GM13977 (cell line): ENCODE measurements at places on chromosomes 3 and 15.

DNA sequence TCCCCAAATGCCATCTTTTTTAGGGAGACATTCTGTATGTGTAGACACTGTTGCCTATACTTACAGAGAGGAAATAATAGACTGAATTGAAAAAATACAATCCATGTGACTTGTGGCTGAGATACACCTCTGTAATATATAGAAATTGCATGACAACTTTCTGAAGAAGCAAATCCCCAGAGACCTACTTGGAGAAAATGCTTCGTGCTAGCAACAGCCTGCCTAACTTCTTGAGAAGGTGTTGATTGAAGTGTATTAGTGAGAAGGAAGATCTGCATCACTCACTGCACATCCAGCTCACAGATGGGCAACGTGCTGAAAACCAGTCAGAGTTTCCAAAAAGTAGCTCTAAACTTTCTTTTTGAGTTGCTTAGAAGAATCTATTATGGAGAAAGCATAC, 404.1 kb downstream of the EPHB1 start:
- no peak for DNase-seq

DNA sequence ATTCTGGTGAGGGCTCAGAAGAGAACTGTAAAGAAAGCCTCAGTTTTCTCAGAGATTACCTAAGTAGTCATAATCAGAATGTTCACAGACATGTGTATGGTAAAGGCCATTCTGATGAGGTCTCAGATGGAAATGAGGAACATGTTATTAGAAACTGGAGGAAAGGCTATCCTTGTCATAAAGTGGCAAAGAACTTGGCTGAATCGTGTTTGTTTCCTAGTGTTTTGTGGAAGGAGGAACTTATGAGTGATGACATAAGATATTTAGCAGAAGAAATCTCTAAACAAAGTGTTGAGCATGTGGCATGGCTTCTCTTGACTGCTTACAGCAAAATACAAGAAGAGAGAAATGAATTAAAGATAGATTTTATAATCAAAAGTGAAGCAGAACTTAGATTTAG, 12.8 kb upstream of the KLHL40 start:
- DNase-seq = no peak

DNA sequence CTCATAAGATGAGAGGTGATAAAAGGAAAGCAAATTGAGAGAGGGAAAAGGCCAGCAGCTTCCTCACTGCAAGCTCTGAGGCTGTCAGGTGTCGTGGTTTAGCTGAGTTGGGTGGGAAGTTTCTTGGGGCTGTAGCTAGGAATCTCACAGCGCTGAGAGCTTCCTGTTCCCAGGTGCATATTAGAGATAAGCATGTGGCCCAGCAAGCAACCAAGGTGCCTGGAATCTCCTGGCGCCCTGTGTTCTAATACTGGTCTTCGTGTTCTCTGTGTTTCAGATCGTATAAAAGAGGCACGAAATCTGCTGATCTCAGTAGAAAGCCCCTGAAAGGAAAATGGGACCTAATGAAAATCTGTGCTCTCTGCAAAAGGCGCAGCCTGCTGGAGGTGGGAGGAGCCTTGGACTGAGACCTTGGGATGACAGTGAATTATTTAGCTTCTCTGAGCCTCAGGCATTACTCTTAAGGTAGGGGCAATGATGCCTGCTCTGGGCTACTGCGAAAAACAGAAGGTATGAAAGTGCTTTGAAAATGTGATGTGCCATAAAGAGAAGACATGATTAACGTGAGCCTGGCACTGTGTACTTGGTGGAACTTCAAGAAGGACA, 499.9 kb downstream of the TBL1XR1 start:
- DNase-seq = no peak

DNA sequence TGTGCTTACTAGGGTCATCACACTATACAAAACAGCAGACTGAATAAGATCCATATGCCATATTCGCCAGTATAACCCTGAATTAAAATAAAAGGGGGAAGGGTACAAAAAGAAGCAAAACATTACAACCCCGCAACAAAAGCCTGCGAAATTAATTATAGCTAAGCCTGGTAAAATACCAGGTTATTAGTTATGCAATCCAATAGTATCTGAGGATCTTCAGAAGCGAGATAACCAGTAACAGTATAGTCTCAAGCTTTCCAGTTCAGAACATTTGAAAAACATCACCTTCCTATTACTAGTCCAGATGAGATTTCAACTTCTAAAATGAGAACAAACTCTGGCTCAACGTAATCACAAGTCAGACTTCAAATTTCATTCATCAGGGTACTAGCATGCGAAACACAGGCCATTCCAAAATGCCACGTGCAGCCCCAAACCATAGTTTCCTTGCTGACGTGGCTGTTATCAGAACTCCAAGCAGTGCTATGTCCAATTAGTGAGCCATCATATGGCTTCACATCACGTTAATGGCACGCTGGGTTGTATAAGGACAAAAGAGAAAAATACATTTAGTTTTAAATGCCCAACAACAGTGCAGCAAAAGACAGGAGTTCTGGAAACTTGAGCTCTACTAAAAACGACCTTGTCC, 1.1 kb downstream of the SSR3 start:
- DNase-seq = no peak

DNA sequence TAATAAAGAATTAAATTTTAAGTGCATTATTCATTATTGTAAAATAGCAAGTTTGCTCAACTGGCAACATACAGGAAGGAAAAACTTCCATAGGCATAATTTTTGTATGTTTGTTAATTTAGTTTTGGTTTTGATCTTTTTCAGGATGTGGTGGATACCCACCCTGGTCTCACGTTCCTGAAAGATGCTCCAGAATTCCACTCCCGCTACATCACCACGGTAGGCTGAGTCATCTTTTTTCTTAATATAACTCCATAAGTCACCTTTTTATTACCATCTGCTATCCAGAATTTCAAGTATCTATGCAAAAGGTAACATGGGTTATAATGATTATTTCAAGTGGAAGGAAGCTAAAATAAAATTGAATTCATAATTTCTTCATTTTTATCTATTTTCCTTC, 104.8 kb downstream of the PPP2R3A start:
- no peak for DNase-seq

DNA sequence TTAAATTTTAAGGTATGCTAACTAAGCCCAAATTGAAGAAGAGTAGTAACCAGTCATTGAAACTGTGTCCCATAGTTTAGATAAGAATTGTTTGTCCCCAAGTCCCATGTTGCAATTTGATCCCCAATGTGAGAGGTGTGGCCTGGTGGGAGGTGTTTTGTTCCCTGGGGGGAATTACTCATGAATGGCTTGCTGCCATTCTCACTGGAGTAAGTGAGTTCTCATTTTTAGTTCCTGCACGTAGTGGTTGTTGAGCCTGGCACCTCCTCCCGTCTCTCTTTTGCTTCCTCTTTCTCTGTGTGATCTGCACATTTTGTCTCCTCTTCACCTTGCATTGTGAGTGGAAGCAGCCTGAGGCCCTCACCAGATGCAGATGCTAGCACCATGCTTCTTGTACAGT, 1271.0 kb downstream of the NSUN3 start:
- DNase-seq = no peak

GRCh38 chr15:60363087-60363549, 34.7 kb downstream of the ANXA2 start:
- no peak for DNase-seq

DNA sequence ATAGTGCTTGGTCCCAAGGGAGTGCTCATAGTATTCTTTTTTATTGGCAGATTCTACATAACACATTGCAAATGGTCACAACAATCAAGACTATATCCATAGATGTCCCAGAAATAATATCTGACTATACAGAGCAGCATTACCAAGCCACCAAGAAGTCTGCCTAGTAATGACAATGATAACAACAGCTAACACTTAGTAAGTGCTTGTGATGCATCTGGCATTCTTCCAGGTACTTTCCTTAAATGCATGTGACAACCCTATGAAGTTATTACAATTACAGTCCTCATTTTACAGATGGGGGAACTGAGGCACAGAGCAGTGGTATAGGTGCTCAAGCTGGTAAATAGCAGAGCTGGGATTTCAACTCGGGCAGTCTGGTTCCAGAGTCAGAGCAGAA, 49.6 kb upstream of the ICE2 start:
- DNase-seq = no peak

DNA sequence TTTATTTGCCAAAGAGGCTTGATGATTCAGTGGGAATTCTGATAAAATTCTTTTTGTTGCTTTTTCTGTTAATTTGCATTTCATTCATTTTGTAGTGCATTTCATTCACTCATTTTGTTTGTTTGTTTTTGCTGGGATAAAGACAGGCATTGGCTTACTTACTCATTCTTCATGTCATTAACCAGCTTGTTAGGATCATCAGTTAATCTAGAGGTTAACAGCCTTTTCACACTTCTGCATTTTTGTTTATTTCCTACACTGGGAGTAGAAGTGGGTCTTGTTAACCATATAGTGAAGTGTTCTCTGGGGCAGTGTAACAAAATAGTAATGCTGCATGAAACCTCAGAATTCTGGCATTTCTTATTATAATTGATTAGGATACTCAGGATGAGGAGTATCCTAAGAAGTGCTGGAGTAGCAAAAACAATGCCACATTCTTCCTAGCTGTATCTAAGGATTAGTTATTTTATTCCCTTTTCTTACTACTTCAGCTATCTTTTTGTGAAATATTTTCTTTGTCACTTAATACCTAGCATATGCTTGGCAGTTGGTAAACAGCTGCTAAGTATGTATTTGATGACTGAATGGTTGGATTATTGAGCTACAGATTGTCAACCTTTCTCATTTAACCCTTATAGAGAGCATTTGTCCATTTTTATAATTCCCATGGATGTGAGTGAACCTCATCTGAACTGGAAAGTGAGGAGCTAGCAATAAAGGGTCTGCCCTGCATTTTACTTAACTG, 135.7 kb upstream of the LRRFIP2 start:
- DNase-seq = no peak

GRCh38 chr3:17850448-17850847, 108.0 kb upstream of the TBC1D5 start:
- DNase-seq = no peak

DNA sequence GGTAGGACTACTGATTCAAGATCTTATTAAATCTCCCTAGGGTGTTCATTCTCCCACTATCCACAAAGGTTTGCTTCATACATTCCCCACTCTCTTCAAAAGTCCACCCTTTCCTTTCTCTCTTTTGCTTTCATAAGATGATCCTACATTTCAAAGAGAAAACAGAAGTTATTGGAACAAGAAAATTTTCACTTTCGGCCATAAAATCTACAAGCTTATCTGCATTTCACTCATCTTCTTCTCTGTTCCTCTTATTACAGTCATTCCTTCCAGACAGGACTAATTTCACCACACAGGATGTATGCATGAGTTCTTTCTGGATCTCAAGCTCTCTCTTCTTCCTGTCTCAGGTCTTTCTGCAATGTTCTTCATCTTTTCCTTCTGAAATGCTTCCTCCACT, 238.7 kb downstream of the ISL2 start:
- peak; percentile 63 for DNase-seq

DNA sequence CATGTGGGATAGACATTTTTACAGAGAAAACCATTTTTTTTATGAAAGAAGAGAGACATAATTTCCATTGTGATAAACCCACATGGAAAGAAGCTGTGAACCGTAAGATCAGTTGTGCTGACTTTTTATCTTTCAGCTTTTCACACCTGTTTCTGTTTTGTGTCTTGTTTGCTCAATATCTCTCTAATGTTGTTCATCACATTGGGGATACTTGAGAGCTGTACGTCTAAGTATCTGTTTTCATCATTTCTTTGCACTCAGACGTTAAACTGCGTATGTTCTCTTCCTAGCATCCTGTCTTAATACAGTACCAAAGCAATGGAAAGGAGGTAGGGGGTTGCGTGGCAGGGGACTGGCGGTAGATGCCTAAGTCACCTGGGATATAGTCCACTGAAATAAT, 449.0 kb downstream of the NAALADL2 start:
- no peak for DNase-seq

DNA sequence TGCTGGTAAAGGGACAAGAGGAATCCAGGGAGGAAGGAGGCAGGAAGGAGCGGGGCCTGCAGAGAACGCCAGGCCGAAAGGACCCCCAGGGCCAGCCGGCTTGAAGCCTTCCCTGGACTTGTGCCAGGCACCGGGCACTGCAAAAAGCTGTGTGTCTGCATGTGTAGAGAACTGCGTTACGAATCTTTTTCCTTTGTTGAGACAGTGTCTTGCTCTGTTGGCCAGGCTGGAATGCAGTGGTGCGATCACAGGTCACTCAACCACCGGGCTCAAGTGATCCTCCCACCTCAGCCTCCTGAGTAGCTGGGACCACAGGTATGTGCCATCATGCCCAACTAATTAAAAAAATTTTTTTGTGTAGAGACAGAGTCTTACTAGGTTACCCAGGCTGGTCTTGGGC, 17.0 kb upstream of the MUC4 start:
- DNase-seq = no peak
